ENCODE measurements at places on chromosomes 11 and 22.

DNA sequence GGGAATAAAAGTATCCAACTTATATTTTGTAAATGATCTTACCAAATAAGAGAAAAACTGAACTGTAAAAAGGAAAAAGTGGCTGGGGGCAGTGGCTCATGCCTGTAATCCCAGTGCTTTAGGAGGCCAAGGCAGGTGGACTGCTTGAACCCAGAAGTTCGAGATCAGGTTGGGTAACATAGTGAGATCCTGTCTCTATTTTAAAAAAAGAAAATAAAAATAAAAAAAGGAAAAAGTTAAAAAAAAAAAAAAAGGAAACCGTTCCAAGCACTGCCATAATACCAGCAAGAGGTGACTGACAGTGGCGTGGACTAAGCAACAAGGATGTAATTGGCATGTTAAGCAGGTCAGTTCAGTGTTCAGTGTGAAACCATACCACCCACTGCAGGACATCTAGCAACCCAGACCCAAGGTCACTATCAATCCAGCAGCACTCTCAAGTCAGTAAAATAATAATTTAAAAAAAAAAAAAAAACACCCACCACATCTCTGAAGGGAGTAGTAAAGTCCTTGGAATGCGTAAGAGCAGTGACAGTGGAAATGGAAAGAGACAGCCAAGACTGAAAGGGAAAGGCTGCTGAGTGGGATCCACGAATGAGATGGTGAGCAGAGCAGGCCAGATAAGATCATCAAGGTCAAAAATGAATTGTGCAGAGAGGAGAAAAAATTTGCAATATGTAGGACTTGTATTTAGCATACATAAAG is 43.6 kb downstream of the MAPK1 start:
- DNase-seq = no peak

GRCh38 chr11:36377759-36378564 is 81.9 kb downstream of the PRR5L start:
- no peak for DNase-seq

DNA sequence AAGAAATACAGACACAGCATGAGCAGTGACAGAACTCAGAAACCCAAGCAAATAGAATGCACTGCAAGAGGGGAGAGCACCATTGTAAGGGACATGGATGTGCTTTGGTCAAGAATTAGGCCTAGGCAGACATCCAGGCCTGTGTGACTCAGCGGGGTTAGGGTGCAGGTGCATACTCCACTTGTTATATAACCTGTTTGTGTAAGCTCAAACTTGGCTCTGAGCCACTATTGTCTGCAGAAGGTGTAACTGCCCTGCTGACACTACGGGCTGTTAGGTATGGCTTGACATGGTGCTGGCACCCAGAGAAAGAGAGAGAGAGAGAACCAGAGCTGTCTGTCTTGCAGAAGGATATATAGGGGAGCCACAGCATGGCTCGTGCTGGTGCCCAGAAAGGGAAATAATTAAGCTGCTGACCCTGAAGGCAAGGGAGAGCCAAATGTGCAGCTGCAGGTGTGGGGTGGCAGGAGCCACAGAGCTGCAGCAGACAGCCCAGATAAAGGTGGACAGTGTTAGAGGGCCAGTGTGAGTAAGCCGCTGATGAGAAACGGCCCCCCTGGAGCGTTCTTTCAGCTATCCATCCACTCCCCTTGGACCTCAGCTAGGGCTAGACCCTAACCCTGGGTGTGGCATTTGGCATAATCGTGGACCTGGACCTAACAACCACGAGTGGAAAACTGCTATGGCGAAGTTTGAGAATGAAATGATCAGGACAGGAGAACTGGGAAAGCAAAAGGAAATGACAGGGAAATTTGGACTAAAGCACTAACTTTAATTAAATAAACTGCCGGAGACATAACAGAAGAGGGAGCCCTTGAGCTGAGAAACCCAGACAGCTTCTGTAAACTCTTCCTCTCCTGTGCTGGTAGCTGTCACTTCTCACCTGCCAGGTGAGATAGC is 253.0 kb upstream of the CCDC179 start:
- no peak for DNase-seq

DNA sequence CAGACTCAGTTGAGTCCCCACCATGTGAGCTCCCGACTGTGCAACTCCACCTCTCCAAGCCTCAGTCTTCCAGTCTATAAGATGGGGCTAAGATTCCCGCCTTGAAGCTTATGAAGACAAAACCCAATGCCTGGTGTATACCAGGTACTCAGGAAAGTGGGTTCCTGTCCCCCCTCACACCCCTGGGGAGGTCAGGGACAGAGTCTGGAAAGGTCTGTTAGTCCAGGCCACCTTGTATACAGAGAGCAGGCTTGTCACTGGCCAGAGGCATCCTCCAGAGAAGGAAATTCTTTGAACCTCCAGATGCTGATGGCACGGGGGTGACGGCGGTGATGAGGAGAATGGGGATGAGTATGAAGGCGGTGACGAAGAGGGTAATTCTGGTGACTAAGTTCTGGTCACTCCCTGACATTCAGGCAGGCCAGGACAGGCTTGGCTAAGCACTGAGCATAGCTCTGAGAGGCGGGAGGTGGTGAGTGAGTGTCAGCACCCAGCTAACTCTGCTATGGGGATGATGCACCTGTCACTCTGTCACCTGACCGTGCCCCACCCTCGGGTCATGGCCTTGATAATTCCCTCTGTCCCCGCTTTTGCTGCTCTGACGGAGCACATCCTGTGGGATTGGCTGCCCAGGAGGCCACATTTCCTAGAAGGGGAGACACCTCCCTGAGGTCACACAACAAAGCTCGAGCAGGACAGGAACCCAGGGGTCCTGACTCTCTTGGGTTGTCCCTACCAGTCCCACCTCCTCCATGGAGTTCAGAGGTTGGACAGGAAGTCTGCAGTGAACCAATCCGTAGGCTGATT is 30.9 kb upstream of the CSNK1E start:
- no peak for DNase-seq

DNA sequence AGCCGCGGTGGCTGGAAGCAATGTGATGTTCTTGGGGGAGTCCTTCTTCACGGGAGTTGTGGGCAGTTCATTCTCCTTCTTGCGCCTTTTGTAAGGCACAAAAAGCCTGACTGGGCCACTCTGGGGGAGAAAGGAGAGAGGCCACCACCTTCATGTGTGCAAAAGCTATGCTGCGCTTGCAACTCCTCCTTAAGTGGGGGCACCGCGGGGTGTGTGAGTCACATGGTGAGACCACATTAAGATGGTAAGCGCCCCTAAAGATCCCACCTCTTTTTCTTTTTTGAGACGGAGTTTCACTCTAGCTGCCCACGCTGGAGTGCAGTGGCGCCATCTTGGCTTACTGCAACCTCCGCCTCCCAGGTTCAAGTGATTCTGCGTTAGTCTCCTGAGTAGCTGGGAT is 14.1 kb downstream of the DEAF1 start:
- no peak for DNase-seq

DNA sequence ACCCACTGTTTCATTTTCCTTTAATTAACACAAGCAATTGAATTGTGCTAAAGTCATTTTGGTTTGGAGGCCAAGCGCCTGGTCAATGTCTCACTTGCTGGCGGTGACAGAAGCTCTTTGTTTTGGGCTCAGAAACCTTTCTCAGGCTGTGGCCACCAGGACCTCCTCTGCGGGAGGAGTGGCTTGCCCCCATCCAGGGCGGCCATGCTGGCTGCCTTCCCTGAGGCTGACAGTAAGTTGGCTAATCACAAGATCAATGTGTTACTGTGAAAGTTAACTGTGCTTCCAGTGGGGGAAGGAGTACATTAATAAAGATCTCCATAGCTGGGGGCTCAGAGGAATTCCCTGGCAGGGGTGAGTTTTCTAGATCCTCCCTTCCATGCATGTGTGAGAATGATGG is 1074.5 kb downstream of the NTM start:
- no peak for DNase-seq

DNA sequence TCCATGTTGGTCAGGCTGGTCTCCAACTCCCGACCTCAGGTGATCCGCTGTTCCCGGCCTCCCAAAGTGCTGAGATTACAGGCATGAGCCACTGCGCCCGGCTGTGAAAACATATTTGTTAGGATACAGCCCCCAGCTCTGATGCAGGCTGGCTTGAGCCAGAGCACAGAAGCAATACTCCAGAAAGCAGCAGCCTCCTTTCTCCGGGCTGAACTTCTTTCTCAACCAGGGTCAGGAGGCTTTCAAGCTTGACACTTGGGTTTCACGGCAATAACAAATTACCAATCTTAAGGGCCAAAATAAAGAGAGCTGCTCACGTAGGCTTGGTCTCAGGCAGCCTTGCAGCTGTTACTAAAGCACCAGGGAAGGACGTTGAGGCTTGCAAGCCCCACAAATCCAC is 10.8 kb upstream of the CECR2 start:
- DNase-seq = no peak

DNA sequence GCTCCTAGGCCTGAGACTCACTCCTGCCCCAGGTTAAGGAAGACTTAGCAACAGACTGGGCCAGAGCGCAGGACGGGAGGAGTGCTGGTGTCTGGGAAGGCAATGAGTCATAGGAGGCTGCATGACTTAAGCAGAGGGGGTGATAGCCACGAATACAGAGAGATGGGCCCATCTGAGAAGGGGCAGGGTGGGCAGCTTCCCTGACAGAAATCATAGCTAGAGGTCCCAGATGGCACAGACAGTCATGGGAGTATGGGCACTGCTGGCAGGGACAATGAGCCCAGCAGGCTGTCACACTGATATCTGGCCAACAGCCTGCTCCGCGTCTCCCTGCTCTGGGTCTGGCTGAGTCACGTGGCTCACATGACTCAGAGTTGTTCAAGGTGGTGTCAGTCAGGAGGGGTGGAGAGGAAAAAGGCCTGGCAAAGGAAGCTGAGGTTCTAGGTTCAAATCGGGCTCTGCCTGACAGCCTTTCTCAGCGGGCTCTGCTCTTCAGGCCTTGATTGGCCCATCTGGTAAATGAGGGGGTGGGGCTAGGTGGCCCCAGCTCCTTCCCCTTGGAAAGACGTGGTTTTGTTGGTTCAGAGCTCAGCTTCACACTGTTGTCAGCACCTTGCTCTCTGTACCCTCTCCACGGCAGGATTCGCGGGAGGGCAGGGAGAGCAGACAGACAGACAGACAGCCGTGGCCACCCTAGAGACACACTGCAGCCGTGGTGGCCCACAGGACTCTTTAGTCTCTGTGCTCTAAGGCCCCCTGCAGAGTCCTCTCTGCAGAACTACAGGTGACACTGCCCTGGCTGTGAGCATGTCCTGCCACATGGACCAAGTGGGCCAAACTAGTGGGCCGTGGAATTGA is 47.8 kb downstream of the DBX1 start:
- no peak for DNase-seq

DNA sequence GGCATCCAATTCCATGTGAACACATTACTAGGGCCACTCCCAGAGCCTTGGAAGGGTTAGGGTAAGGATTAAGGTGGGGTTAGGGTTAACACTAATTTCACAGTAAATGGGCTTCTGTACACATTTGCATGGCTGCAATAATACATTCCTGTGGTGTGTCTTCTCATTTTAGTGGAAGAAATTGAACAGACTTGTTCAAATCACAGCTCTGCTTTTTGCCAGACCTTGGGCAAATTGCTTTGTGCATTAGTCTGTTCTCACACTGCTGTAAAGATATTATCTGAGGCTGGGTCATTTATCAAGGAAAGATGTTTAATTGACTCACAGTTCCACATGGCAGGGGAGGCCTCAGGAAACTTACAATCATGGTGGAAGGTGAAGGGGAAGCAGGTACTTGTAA is 45.4 kb upstream of the RCN1 start:
- DNase-seq = no peak
